GM13976 (cell line): ENCODE measurements at places on chromosomes 4 and X.

DNA sequence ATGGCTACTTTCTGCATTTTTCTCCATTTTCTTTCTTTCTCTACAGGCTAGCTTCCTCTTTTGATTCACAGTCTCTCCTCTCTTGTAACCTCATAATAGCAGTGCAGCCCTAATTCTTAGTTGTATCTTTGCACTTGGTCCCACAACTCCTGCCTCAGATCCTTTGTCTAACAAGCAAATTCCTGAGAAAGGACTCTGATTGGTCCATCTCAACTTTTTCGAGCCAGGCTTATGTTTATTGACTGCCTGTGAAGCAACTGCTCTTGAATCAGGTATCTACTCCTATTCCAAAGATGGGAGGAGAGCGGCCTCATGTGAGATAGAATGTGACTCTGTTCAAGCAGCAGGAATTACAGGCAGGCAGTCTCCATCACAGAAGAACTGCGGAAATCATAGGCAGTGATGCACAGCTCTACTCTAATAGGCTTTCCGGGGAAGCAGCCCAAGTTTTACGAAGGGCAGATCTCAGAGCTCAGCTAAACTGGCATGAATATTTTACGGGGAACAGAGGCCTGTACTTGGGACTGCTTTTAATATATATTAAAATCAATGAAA is 123.5 kb downstream of the GABRB1 start:
- DNase-seq = no peak

GRCh38 chrX:2426289-2426882 is 74.4 kb downstream of the DHRSX start:
- no peak for DNase-seq

DNA sequence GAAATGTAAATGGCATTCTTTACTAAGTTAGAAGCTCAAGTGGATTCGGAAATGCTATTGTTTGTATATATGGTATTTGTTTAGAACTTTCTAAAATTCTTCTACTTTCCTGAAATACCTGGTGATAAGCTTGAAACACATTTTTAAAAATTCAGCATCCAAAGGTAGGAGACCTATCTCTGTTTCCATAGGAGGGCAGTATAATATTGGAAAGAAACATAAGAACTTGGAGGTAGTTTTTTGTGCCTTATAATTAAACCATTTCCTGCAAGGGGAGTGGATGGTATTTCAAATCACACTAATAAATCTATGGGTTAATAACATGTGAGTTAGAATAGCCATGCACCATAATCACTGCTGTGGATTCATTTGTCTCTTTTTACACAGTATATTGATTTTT is 217.4 kb upstream of the AADAT start:
- no peak for DNase-seq

DNA sequence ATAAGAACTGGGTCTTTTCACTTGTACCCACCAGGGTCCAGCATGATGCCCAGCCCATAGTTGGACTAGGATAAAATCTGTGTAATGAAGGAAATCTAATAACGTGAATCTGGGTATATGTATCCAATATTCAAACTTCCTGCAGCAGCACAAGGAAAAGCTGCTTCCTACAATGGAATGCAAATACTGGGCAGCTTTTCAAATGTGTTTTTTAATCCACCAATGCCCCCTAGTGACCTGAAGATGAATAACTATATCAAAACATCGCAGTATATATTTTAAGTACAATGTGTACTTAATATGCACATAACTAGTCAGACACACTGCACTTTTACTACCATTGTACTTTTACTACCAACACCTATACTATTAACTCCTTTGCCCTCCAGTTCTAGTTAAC is 5.3 kb downstream of the APOO start:
- DNase-seq = peak; percentile 27
